NCI-H1092 treated with DMSO at 0.1 percent for 48 hours (cell line): ENCODE measurements at places on chromosomes 6 and 20.

DNA sequence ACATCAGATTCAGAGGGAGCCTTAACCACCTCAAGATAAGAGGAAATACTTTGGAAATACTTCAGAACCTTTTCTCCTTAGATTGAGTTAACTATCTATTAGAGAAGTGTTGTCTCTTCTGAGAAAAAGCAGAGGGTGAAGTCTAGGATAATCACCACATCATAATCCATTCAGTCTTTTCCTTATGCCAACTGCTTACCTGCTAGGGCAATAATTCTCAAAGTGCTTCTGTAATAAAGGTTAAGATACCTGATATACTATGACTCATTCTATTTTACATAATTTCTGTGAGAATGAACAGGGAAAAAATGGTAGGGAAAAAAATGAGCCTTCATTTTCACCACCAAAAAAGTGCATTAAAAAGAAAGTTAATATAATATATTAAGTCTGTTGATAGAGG, 70.1 kb upstream of the LOC128125822 start:
- no peak for DNase-seq

- DNase-seq, result no peak
Measured at GRCh38 chr20:62771396-62772102, 24.7 kb upstream of the MRGBP start.

- peak; percentile 47 for DNase-seq
Measured at GRCh38 chr6:155542036-155542435, 86.4 kb upstream of the NOX3 start.

- no peak for DNase-seq
Measured at GRCh38 chr6:154404791-154405400, 48.3 kb upstream of the IPCEF1 start.

- DNase-seq, result no peak
Measured at GRCh38 chr6:121876721-121877120, 441.3 kb downstream of the GJA1 start.

GRCh38 chr20:7113577-7114466, 346.3 kb downstream of the BMP2 start:
- peak; percentile 73 for DNase-seq

DNA sequence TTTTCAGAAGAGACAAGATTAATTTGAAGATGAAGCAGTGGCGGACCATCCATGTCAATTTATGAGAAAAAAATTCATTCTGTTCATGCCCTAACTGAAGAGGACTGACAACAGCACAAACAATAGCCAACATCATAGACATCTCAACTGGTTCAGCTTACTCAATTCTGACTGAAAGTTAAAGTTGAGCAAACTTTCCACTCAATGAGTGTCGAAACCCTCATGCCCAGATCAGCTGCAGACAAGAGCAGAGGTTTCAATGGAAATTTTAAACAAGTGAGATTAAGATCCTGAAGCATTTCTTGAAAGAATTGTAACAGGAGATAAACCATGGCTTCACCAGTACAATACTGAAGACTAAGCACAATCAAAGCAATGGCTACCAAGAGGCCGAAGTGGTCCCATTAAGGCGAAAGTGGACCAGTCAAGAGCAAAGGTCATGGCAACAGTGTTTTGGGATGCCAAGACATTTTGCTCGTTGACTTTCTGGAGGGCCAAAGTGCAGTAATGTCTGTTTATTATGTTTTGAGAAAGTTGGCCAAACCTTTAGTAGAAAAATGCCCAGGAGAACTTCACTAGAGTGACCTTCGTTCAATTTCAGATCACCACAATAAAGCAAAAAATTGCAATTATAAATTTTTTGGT, 6.1 kb upstream of the SFT2D1 start:
- no peak for DNase-seq
